Retinal pigment epithelial cell (primary cell): ENCODE measurements at places on chromosomes 13 and 19.

DNA sequence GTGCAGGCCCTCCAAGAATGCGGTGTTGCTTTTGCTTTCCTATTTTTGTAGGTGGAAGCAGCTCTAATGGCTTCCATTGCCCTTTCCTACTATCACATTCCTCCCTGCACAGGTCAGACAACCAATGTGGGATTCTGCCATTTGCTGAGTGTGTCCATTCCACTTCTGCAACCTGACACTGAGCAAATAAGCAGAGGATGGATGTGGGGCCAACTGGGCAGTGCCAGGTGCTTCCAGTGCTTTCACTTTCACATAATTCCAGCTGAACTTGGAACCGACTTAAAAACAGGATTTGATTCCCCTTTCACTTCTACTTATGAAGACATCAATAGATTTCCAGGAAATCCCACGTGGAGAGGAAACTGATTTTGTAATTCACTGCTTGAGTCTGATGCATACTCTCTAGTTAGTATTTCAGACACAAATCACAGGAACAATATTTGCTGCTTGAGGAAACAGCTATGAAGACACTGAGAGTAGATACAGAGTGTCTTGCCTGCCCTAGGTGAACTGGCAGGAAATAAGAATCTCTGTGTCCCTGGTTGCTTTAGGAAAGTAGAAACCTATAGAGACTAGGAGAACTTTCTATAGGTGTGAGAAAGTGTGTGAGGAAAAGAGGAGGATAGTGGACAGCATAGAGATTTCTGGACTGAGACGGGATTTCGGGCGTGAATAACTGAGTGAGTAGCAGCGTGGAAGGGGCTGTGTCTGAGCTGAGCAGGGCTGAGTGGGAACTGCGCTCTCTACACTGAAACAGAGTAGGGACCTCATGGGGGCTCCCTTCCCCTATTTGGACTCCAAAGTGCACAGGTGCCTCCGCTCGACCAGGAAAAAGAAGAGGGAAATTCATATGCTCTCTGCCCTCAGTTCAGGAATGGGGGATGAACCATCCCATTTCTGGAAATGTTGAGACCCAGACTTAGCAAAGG, 22.5 kb downstream of the LGALS16 start:
- DNase-seq = no peak

- DNase-seq = no peak
Measured at GRCh38 chr19:364496-365287, 20.1 kb upstream of the MIER2 start.

- DNase-seq = no peak
Measured at GRCh38 chr13:30022796-30023195, 172.4 kb upstream of the UBL3 start.

DNA sequence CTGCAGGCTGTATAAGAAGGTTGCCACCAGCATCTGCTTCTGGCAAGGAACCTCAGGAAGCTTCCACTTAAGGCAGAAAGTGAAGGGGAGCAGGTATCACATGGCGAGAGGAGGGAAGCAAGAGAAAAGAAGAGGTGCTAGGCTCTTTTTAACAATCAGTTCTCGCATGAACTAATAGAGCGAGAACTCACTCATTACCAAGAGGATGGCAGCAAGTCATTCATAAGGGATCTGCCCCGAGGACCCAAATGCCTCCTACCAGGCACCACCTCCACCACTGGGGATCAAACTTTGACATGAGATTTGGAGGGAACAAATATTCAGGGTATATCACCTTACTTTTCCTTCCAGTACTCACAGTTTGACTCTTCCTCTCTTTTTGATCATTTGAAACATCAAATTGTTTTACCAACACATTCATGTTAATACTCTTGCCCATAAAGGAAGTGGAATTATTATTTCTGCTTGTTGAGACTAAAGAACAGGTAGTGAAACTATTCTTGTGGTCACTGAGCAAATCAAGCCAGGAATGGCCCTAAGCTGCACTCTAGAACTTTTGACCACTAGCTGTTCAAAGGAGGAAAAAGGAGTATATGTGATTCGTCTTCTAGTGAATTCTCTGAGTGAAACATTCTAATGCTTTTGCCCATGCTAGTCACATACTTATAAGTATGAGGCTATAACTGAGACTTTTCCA, 45.0 kb downstream of the LACC1 start:
- DNase-seq = no peak

- no peak for DNase-seq
Measured at GRCh38 chr13:98965325-98965724, 12.5 kb downstream of the DOCK9 start.
